ENCODE measurements at places on chromosomes 4 and X.
A peak's percentile ranks its signal among the peaks of the same experiment; 100 is the strongest.

DNA sequence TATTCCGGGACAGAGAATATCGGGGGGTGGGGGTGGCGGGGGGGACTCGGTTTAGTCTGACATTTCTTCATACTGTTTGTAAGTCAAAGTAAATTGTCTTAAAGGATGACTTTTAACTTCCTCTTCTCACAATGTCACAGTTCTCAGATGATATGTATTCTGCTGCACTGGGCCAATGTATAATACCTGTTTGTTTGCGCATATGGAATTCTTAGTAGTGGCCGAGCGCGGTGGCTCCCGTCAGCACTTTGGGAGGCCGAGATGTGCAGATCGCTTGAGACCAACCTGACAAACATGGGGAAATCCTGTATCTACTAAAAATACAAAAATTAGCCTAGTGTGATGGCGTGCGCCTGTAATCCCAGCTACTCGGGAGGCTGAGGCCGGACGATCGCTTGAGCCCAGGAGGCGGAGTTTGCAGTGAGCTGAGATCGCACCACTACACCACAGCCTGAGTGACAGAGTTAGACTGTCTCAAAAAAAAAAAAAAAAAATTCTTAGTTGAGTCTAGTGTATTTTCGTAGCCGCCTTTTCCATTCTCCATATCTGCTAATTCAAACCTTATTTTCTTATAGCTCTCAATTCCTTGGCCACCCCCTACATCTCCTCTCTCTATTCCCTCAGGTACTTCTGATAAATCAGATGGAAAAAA lies 851 bp downstream of the POLR2B start:
- no peak for DNase-seq

DNA sequence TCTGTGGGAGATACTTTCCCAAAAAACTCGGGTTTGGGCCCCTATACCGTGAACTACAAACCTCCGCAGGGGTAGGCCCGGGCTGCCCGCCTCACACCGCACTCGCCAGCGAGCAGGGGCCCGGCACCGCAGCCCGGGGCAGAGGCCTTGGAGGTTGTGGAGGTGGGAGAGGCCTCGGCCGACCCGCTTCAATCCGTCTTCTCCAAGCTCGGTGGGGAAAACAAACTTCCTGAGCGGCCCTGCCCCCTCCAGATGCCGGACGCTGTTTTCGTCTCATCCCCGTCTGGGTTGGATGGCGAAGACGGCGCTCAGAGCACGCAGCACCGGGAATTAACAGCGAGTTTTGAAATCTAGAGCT lies 442 bp upstream of the MCUB start:
- DNase-seq = peak; percentile 63

DNA sequence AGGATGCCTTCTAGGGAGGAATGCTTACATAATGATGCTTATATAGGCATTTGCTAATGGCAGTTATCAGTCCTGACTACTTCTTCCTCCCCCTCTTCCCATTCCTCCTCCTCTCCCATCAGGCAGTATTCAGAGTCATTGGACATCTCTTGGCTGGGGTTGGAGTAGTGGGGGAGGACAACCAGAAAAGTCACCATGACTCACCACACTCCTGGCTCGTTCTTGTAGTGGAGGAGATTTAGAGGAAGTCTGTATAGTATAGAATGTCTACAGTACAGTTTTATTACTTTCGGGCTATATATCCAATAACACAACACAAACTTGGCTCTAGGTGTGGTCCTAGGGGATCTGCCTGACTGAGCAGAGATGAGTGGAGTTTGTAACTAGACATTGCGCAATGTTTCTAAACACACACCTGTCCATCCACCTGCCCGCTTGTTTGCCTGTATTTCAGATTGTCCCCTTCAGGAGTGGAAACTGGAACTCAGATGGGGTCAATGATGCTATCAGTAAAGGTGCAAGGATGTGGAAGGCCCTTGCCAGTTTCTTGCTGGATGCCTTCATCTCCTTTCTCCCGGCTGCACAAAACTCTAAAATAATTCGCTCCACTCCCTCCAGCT lies 27.9 kb upstream of the KIAA1210 start:
- no peak for DNase-seq

GRCh38 chrX:39718981-39719380 lies 378.8 kb downstream of the BCOR start:
- no peak for DNase-seq

DNA sequence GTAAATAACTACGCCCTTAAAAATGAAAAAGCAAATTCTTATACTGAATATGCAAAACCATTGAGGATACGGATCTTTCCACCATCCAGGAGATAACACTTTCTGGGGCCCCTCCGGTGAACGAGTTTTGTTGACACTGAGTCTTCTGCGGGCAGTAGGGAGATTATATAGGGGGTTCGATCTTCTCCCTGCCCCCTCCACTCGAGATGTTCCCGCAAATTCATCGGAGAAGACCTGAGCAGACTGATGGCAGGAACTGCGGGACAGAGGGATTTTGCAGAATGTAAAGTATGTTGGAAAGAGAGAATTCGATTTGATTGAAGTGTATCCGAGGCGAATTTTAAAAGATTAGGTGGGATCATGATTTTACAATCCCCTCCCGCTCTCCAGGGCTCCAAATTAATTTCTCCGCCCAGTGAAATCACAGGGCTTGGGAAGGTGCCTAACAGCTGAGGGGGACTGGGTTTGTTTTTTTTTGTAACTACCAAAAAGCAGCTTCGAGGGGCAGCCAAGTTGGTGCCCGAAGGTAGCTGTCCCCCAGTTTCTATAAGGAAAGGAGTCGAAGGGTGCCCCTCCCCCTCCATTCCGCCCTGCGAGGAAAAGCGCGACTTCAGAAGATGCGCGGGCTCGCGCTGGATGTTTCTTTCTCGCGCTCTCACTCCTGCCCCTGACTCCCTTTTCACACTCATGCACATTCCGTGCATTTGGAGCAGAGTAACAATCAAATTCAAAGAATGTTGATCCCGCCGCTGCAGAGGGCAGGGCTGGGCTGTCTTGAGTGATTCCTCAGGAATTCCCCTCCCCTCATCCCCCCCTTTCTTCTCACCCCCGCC lies 1.2 kb downstream of the TMEM255A start:
- peak; percentile 31 for DNase-seq

DNA sequence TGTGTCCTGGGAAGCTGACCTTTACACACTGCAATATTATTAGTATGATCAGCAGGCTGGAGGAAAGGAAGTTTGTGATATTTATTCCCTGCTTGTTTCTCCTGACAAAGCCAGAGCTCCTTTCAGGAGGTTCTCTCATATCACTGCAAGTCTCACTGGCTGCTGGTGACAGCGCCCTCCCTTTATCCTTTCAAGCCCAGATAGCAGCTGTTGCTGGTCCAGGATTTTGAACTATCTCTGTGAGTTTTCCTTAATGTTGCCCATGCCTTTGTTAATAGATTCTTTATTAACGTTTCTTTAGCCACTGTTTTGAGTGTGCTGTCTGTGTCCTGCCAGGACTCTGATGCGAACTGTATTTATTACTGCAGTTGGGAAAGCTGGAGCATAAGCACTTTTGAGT lies 518.7 kb downstream of the C4orf33 start:
- no peak for DNase-seq

GRCh38 chrX:145502670-145503069 lies 255.4 kb downstream of the SPANXN1 start:
- no peak for DNase-seq

DNA sequence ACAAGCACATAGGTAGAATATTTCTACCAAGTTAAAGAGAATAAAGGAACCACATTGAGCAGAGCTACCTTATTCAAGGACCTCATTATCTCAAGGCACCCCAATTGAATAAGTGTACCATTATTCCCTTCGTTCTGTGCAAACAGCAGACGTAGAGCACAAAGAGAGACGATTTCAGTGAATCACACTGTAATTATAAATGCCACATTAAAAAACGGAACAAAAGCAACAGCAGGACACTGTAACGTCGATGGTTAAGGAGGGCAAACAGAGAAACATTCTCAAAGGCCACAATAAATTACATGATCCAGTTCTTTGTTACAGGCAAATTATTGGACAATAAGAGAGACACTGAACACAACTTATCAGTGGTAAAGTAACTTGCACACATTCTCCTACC lies 644.1 kb upstream of the TENM3 start:
- DNase-seq = no peak

- DNase-seq = no peak
These were observed 2.2 kb downstream of the ATP8A1 start for GRCh38 chr4:42654631-42655268.

DNA sequence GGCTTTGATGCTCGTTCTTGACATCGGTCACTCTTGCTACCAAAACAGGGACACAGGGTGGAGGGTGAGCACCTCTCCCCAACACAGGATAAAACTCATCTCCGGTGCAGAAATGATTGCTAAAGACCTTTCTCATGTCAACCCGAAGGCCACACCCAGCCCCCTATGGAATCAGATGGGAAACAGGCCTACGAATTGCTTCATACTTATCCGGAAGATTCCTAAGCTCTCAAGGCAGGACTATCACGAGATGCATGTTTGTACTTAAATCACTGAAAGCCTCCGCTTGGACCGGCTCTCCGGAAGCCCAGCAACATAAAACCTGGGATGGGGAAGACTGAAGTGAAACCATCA lies 74.9 kb downstream of the MTMR1 start:
- no peak for DNase-seq

DNA sequence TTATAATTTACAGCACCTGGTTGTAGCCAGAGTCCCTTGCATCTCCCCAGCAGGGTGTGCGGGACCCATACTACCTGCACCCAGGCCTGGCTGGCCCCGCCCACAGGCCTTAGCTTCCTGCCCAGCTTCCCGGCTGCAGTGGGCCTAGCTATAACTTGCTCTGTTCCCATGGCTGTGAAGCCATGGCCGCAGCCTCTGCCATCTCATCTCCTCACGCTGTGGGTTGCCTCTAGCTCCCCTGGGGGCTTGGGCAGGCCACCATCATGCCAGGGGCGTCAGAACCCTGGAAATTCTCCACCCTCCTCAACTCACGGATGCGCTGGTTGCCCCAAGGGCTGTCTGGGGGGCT lies 26.1 kb upstream of the SORBS2 start:
- DNase-seq = peak; percentile 59

GRCh38 chr4:183171484-183172267 lies 72.6 kb downstream of the WWC2 start:
- DNase-seq = no peak

DNA sequence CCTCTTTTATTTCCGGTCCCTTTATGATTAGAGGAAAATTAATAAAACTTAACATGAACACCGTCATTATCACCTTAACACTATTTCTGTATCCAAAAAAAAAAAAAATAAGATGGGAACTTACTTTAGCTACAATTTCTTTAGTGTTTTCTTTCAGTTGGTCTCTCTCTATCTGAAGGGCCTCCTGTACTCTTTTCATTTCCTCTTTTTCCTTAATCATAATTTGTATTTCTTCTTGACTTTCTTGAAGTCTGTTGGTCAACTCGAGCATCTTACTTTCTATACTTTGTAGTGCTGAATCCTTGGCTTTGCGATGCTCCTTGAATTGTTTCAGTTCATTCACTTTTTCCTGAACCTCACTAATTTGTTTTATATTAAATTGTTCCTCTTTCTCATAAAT lies 45.3 kb upstream of the BDH2 start:
- no peak for DNase-seq

DNA sequence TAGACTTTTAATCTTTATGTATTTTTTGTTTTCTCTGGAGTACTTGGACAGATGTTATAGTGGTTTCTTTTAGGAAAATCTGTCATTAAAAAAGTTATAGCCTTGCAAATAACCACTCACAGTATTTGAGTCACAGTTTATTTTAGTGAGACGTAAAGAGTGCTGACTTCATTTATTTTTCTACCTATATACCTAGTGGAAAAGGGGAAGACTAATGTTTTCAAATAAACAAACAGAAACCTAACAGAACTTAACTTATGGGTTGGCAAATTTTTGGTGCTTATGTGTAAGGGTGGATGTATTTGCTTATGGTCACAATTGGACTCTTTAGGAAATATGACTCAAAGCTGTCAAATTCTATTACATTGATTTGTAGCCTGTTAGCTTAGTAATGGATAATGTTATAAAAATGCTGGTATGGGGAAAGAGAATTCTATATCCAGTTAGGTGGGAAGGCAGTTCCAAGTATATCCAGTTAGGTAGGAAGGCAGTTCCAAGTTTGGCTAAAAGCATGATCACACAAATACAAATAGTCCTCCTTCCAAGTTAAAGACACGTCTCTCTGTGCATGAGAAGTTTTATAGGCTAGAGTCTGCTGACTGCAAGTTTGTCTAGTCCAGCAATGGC lies 61.9 kb downstream of the SLC9A6 start:
- no peak for DNase-seq

- DNase-seq = no peak
These were observed 743.8 kb upstream of the INTU start for GRCh38 chr4:126888968-126889367.

- DNase-seq = no peak
These were observed 330.2 kb downstream of the NLGN4X start for GRCh38 chrX:5898463-5898862.

GRCh38 chrX:13087322-13088155 lies 43.1 kb upstream of the FAM9C start:
- no peak for DNase-seq

- no peak for DNase-seq
These were observed 81.2 kb downstream of the LDB2 start for GRCh38 chr4:16817286-16817685.

DNA sequence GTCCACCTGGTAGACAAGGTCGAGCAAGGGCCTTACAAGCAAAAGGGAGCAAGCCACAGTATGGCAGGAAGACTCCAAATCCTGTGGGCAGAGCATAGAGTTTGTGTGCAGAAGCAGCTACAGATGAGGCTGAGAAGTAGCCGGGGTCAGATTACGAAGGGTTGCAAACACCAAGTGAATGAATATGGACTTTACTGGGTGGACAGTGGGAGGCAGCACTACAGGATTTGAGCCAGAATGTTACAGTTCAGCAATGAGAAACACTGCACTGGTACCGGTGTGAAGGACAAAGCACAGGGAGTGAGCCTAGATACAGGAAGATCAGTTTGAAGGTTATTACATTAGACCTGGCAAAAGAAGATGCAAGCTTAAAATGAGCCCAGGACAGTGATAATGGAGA lies 46.1 kb upstream of the HOPX start:
- no peak for DNase-seq

- no peak for DNase-seq
These were observed 741.6 kb downstream of the TRAM1L1 start for GRCh38 chr4:116343809-116344208.
